ENCODE measurements at places on chromosomes 1 and 21. TPM values are rescaled to one million over a fixed set of nuclear protein-coding genes. Genes with fewer than 3 reads are reported as not detected.
A peak's percentile ranks its signal among the peaks of the same experiment; 100 is the strongest.

PADI1 gene
- total RNA-seq: not detected

C1QTNF12 gene
- 1.1 TPM for total RNA-seq

C1orf210 gene
- not detected for total RNA-seq

TTLL10 gene
- total RNA-seq: not detected

RPTN gene
- not detected for total RNA-seq

DMRTA2 gene
- not detected for total RNA-seq

GRCh38 chr1:184255560-184255959 is 131.3 kb upstream of the C1orf21 start:
- no peak for DNase-seq

GRCh38 chr1:167695147-167695546 is 26.6 kb upstream of the MPZL1 start:
- DNase-seq: no peak

GRCh38 chr1:165397944-165398343 is 41.4 kb upstream of the LMX1A start:
- DNase-seq: peak; percentile 65

DNA sequence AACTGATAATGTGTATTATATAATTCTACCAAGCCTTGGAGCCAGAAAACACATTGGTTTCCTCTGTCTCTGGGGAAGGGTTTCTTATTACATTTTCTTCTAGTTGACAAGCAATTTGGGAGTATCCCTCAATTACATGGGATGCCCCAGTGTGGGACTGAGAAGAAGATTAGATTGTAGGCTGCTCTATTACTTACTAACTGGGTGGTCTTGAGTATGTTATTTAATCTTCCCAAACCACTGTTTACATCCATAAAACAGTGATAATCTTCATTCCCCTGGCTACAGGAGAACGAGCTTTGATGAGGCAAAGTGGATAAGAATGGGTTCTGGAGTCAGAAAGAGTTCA is 105.8 kb downstream of the TSEN15 start:
- DNase-seq: no peak
